ENCODE measurements at places on chromosomes 6 and 20.

- DNase-seq = no peak
Measured at GRCh38 chr6:39062014-39062740, 13.6 kb downstream of the GLP1R start.

- no peak for DNase-seq
Measured at GRCh38 chr6:127518710-127519468, at the start of gene MTCL3. MTCL3 (minus strand) TSS chr6:127519335.

DNA sequence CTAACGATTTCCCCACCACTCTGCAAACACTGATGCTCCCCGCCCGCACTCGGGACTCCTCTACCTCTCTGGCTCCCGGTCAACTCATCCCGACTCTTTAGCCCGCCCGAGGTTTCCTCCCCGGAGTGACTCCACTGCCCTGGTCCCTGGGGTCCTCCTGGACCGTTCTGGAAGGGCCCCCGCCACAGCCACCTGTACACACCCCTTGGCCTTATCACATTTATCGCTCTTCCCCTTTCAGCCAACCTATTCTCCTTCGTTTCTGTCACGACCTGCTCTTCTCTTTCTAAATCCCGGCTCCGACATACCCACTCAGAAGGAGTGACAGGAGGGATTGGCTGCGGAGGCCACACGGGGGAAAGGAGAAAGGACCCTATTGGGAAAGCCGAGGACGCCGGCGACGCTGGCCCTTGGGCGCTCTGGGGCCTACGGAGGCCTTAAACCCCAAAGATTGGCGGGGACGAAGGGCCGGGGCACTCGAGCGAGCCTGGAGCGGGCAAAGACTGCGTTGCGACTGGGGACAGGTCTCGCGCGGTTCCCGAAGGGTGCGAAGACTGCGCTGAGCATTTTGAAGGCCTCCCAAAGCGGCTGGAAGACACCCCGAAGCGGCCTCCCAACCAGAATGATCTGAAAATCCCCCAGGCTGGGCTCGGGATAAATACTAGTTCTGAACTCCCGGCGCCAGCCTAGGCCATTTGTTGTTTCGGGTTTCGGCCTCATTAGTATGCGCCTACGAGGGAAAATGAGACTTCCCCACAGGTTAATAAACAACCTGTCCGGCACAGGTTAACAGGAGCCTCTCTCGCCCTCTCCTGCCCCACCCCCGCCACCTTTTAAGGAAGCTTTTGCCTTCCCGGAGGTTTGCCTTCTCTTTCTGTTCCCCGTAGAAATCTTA is 9.2 kb downstream of the SIM1 start:
- no peak for DNase-seq

DNA sequence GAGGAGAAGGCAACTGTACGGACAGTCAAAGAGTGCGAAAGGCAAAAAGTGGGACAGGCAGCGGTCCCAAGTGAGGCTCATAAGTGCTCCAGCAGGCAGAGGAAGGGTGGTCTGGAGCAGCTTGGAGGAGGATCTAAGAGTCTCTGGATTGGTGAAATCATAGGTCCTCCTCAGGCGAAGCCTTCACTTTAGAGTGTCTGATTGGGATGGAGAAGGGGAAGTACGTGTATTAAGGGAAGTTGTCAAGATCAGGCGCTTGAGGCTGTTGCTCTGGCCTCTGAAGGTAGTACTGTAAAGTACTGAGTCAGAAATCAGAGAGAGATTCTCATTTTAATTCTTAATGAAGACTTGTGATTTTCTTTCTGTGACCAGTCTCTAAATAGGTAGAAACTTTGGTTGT is 185.6 kb downstream of the KIF16B start:
- DNase-seq = no peak

DNA sequence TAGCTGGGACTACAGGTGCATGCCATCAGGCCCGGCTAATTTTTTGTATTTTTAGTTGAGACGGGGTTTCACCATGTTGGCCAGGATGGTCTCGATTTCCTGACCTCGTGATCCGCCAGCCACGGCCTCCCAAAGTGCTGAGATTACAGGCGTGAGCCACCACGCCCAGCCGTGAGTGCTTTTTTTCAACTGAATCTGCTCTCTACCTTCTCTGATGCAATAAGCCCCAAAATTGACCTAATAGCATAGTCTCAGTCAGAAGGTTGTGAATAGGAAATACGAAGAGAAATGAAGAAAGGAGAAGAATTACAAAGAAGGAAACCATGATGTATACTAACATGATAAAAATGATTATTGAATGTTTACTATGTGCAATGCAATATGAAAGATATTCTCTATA is 33.2 kb downstream of the BEND6 start:
- no peak for DNase-seq

DNA sequence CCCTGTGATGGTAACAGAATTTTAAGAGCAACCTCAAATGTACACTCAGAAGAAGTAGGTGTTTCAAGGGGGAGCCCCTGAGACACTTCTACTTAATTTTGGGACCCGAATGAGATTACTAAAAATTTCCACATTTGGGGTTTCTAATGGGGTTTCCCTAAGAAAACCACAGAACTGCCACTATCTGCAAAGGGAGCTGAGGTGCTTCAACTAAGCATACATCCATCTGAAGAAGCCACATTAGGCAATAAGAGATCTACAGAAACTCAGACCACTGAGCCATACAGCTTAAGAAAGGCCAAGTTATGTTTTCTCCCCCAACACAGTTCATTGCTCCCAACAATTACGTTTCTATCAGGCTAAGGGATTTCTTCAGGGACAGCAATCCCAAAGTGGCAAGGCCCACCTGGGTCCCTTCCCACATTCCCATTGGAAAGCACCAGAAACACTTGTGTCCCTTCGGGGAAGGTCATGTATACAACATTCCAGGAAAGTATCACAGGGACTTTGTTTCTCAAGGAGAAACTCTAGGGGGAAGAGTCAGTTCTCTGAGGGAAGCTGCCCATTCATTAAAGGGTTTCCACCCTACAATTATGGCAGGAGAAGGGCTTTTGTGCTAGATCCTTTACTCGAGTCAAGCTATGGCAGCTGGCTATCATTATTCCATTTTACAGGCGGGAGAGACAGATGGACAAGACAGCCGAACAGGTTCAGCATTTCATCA is 5.0 kb downstream of the BCL2L1 start:
- DNase-seq = no peak

DNA sequence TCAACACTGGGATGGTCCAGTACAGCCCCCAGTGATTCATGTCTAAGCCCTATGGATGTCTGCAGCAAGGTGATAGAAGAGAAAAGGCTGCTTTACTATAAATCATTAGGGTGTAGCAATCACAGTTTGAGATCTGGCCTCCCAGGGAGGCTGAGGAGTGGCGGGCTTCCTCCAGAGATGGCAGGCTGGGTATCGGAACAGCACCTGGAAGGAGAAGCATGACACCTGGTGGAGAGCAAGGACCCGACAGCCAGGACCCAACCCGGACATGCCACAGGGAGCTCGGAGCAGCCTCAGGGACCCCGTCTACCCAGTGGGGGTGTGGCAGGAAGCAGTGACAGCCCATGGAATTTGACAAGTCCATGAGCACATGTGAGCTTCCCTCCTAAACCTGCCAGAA is 114.8 kb upstream of the CD93 start:
- no peak for DNase-seq

DNA sequence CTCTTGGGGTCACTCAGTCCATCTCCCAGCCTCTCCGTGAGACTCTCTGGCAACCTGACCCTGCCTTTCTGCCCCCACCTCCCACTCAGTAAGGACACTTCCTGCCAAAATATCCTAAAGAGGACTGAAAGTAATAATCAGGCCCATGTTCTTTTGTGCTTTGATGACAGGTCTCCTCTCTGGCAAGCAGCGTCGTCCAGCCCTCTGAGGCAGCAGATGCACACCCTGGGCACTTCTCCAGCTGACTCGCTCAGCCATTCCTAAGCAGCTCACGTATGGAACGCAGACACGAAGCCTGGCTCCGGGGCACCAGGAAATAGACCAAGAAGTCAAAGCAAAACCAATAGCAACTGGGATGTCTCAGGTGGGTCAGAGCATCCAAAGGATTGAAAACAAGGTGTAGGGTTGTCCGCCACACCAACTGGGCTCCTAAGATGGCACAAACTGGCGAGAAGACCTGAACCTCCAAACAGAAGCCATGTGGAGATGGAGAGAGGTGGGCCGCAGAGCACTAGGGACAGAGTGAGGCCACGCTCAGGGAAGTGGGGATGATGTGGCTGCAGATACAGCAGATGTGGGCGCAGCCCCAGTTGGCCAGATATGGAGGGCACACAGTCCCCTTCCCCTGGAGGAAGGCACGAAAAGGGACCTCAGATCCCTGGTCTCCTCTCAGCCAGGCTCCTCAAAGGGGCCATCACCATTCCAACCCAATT is 99.3 kb downstream of the PRND start:
- peak; percentile 28 for DNase-seq

DNA sequence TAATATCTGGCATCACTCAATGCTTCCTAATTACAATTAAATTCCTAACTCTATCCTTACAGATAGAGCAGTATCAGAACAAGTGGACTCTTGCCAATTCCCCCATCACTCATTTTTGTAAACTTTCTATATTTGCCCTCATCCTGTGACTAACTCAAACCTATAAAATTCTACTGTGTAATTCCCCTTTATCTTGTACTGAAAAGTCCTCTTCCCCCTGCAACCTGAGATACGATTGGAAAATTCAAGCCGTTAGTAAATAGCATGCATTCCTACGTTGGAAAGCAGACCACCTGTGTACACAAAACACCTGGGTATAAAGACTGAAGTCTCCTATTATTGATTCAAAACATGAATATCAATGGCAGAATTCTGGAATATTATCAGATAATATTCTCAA is 70.4 kb upstream of the KCNQ5 start:
- no peak for DNase-seq

- DNase-seq = no peak
Measured at GRCh38 chr6:100404051-100404450, 60.7 kb downstream of the SIM1 start.

GRCh38 chr6:133577851-133578250 is 311.1 kb upstream of the TCF21 start:
- DNase-seq = no peak

DNA sequence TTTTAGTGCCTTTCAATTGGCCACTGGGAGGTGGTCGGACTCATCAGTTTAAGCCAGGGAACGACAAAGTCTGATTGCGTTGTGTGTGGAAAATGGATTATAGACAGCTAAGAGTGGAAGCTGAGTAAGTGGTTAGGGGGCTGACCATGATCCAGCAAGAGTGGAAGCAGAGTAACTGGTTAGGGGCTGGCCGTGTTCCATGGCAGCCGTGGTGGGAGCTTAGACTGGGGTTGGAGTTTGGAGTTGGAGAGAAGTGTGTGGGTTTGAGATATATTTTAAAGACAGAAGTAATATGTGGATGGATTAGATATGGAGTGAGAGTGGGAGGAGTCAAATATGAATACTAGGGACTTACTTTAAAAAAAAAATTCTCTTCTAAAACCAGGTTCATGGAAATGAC is 41.7 kb downstream of the LRRN4 start:
- DNase-seq = no peak

GRCh38 chr6:118101220-118101619 is 194.2 kb downstream of the SLC35F1 start:
- DNase-seq = no peak

DNA sequence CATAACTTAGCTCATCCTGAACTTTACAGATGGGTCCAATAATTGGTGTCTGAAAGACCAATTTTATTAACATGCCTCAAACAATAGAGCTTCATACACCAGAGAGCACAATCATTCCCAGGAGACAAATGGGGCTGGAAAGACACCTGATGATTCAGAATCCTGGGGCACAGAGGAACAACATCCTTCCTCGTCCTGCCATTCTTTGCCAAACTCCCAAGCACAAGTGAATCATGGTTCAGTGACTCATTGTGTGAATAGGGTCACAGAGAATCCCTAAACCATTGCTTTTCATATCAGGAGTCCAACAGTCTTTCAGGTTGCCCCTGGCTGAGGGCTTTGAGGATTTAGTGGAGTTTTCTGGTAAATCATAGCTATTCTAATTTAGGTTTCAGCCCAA is 266.4 kb upstream of the BMP2 start:
- DNase-seq = no peak

DNA sequence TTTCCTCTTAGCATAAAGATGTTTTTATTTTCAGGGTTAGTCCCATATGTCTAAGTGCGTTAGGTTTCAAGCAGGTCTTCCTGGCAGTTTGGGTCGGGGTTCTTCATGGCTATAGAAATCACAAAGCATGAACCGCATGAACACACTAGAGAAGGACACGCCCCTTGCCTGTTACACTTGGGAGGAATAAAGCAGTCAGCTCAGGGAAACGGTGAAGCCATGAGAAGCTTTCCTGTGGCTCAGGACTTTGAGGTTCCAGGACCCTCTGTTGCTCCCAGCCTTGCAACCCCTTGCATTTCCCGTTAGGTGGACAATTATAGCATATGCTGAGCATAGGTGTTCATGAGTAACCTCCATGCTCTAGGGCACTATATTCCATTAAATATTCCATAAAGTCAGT is 96.7 kb downstream of the SYCP2 start:
- DNase-seq = no peak

DNA sequence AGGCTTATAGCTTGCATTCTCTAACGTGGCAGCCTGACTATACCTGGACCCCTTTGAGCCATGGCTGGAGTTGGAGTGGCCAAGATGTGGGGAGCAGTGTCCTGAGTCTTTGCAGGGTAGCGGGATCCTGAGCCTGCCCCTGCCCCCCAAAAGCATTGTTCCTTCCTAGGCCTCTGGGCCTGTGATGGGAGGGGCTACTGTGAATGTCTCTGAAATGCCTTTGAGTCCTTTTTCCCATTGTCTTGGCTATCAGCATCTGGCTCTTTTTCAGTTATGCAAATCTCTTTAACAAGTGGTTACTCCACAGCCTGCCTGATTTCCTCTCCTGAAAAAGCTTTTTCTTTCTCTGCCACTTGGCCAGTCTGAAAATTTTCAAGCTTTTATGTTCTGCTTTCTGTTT is 17.0 kb upstream of the PRL start:
- no peak for DNase-seq

- no peak for DNase-seq
Measured at GRCh38 chr20:25015986-25016385, 23.4 kb upstream of the APMAP start.

GRCh38 chr20:37416848-37417616 is 71.1 kb downstream of the SRC start:
- no peak for DNase-seq

GRCh38 chr6:104969785-104970581 is 13.1 kb downstream of the LIN28B start:
- no peak for DNase-seq

- DNase-seq = no peak
Measured at GRCh38 chr20:21289651-21290050, 13.5 kb upstream of the XRN2 start.

Measured in AG04449 (cell line).